ENCODE measurements at places on chromosomes 16 and 17.
A peak's percentile ranks its signal among the peaks of the same experiment; 100 is the strongest.

GRCh38 chr17:33978889-33979288 lies 276.2 kb upstream of the CCL2 start:
- DNase-seq, result no peak

DNA sequence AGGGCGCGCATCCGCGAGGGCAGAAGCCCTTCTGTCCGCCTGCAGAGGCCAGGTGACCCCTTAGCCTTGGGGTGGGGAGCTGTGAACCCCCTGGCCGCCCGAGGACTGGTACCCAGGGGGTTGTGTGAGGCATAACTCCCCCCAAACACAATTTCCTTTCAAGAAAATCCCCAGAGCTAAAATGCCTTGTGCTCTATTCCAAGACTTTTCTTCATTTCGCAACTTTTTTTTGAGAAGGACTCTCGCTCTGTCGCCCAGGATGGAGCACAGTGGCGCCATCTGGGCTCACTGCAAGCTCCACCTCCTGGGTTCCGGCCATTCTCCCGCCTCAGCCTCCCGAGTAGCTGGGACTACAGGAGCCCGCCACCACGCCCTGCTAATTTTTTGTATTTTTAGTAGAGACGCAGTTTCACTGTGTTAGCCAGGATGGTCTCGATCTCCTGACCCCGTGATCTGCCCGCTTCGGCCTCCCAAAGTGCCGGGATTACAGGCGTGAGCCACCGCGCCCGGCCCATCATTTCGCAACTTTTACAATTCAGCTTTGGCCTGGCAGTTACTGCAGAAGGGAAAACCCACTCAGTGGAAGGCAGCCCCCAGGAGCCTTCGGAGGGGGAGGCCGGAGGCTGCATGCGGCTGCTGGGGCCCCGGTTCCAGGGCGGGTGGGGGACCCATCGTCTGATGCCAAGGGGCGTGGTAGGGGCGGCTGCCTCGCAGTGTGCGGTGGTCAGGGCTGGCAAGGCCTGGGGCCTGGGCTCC lies 963 bp upstream of the APRT start:
- DNase-seq, result no peak

- DNase-seq, result no peak
Observed at GRCh38 chr17:2844416-2844815, 48.2 kb downstream of the RAP1GAP2 start.

DNA sequence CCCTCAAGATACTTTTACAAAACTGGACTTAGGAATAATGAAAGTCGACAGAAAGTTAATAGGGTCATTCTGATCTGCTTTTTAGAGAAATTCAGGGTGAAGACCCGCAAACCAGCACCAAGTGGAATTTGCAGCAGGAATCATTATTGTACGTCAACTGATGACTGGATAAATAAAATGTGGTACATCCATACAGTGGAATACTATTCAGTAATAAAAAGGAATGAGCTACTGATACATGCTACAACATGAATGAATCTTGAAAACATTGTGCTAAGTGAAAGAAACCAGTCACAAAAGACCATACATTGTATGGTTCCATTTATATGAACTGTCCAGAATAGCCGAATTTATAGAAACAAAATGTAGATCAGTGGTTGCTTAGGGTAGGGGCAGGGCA lies 83.1 kb downstream of the GNAO1 start:
- DNase-seq, result no peak

- DNase-seq, result no peak
Observed at GRCh38 chr16:49839017-49839825, 16.7 kb downstream of the ZNF423 start.

DNA sequence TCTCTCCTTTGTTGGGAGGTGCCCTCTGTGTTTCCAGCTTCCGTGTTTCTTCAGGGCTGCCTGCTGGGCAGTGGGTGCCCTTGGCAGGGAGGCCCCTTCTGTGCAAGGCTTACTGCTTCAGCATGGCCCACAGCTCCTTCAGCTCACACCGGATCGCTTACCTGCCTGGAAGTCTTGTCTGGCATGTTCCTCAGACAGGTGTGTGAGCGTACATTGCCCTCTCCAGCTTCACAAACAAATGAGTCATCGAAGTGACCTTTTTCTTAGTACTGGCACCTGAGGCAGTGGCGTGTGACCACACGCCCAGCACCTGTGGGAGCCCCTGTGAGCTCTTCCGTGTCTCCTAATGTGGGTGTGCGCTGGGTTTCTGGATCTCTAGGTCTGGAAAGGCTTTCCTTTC lies 3.5 kb downstream of the RAB40C start:
- DNase-seq, result no peak

DNA sequence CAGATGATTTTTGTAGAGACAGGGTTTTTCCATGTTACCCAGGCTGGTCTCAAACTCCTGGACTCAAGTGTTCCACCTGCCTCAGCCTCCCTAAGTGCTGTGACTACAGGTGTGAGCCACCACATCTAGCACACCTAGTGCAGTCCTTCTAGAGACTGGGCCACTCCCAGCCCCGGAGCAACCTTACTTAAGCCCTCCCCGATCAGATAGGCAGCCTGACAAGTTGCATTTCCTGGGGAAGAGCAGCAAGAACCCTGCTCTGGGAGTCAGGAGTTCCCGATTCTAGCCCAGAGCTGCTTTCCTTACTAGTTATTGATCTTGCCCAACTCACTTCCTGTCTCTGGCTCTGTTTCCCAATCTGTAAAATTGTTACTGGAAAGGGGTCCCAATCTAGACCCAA lies 7.0 kb upstream of the NAGLU start:
- DNase-seq, result no peak

- DNase-seq, result no peak
Observed at GRCh38 chr16:22970209-22970865, 156.4 kb downstream of the HS3ST2 start.

DNA sequence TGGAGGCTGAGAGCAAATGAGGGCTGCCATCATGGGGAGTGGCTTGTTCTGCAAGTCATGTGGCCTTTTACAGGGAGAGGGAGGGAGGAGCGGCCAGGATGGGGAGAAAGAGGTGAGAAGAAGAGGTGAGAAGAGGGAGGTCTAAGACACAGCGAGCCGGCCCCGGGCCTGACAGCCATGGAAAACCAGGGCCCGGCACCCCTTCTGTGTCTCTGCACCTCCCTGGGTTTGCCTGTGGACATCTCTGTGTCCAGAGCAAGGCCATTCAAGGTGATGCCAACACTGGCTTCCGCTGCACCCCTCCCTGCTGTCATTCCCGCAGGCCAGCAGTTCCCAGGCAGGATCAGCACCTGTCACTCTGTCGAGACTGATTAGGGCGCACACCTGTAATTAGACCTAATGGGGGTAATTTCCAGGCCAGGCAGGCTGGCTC lies 75.6 kb downstream of the MGAT5B start:
- DNase-seq, result no peak

DNA sequence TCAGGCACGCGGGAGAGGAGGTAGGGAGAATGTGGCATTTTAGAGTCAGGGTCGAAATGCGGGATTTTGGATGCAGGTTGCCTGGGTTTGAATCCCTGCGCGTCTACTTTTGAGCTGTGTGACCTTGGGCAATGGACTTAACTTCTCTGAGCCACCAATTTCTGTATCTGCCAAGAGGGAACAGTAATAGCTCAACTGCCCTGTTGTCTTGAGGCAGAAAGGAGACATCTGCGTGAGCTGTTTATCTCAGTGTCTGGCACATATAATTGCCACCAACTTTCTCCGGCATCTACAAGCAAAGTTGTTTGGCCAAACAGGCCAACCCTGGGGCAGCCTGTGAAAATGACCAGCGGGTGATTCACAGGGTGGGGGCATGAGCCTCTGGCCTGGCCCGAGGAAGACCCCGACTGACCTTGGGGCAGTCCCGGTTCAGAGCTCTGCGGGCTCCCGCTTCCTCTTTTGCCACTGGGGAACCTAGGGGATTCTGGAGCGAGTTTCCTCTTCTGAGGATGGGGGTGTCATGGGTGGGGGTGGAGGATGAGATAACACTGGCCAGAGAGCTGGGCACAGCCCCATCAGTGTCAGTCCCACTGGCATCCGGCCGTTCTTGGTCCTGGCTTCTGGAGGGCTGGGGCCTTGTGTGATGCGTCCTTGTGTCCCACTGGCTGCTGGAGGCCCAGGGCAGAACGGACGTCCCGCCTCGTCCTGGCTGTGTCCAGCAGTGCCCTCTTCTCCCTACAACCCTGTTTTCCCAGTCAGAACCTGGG lies 1.3 kb downstream of the SNN start:
- no peak for DNase-seq

DNA sequence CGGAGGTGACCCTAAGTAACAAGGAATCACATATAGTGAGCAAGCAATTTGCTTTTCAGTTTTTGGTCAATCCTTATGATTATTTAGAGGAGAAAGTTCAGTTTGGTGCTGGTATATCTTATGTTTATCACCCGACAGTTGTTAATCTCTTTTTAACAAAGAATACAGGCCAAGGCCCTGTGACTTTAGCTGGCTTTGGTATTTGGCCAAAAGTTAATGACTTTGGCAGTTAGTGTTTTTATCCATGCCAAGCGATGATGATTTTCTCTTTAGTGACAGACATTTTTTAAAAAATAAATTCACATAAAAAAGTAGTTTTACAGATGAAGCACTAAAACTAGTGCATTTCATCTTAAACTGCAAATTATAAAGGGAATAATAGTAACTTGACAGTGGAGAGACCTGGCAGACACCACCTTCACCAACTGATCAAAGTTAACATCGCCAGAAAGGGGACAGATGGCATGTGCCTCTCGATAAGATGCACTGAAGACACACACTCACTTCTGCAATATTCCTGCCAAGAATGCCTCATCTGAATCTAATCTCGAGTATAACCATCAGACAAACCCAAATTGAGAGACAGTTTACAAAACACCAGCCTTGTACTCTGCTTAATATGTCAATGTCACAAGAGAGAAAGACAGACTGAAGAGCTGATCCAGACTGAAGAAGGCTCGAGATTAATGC lies 6.9 kb downstream of the DEXI start:
- no peak for DNase-seq

DNA sequence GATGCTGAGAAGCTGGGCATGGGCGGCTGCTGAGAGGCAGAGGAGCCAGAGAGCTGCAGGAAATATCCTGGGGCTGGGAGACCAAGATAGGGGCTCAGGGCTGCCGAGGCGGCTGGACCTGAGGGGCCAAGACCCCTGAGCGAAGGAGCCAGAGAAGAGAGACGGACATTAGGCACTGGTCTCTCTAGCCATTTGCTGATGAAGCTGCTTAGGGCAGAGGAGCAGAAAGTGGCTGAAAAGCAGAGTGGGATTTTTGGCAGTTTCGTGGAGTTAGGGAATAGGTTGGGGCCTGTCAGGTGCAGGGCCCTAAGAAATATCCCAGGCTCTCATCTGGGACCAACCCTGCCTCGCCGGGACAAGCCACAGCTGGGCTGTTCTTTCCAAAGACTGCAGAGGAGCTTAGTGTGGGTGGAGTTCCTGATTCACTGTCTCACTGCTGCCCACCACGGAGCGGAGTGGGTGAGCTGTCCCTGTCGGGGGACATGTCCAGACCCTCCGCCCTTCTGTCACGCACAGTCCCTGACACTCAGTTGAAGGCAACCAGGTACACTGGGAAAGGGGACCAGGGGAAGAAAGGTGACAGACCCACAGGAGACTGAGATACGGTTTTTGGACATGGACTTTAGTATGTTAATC lies 11.3 kb upstream of the DNASE1 start:
- no peak for DNase-seq

- DNase-seq, result no peak
Observed at GRCh38 chr16:16075488-16076422, 126.3 kb downstream of the ABCC1 start.

DNA sequence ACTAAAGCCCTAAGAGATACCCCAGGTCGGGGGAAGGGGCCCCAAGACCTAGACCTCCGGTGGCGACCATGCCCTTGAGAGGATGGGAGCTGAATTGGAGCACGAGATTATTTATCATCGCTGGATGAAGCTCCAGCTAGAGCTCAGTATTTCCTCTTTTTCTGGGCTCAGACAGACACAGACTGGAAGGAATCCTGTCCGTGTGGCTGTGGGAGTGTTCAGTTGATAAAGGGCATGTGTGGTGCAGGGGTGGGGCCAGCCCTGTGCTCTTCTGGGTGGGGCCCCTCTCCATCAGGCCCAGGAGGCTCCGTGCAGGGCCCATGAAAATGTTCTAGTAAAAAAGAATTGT lies 6.3 kb upstream of the CBX4 start:
- no peak for DNase-seq

- DNase-seq, result no peak
Observed at GRCh38 chr17:80652756-80653330, 108.2 kb downstream of the RPTOR start.

- no peak for DNase-seq
Observed at GRCh38 chr17:82830249-82830661, 9.6 kb downstream of the ZNF750 start.

DNA sequence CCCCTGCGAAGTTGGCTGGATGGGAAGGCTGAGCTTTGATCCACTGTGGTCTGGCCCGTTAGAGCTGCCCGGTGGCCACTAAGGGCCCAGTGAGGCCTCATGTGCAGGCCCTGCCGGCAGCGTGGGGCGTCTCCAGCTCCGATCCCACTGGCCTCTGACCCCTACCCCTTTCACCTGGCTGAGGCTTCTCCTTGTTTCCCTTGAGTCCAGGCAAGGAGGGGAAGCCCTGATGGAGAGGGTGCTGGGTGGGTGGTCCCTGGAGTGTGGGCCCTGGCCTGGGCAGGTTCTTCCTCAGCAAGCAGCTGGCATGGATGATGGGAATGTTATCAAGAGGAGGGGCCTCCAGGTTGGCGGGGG lies 356.8 kb downstream of the SEC14L1 start:
- DNase-seq, result no peak

GRCh38 chr16:30068750-30069610 lies 3.4 kb downstream of the ALDOA start:
- DNase-seq, result peak; percentile 50

DNA sequence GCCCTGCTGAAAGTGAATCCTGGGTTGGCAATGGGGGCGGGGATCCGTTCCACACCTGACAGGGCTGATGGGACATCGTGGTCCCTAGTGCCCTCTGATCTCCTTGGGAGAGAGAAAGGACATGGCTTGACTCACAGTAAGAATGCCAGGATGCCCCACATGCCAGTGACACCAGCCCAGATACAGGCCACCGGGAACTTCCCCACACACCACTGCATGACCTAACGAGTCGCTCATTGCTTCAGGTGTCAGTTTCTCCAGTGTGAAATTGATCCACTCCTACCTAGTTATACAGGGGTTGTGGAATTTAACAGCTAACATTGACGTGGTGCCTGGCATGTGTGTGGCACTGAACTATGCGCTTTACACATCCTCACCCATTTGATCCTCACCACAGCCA lies 7.5 kb downstream of the CD300LG start:
- DNase-seq, result no peak

GRCh38 chr16:19644877-19645276 lies 73.2 kb downstream of the KNOP1 start:
- DNase-seq, result no peak

- no peak for DNase-seq
Observed at GRCh38 chr17:75208161-75208560, 2.7 kb downstream of the NUP85 start.

- DNase-seq, result no peak
Observed at GRCh38 chr16:19505600-19506303, 16.1 kb downstream of the GDE1 start.

- DNase-seq, result no peak
Observed at GRCh38 chr16:16093628-16094332, 129.5 kb downstream of the ABCC6 start.

All from CD8-positive, alpha-beta memory T cell (primary cell).